ENCODE measurements at places on chromosomes 11 and 22.

GRCh38 chr22:39244496-39245129 lies at the start of gene PDGFB:
Gene PDGFB, minus strand, starts transcription at chr22:39244982. Its CDS starts 1,019 bp downstream, at chr22:39243963.
- DNase-seq = no peak

- DNase-seq = no peak
These were observed 90.7 kb downstream of the ETS1 start for GRCh38 chr11:128496692-128497060.

DNA sequence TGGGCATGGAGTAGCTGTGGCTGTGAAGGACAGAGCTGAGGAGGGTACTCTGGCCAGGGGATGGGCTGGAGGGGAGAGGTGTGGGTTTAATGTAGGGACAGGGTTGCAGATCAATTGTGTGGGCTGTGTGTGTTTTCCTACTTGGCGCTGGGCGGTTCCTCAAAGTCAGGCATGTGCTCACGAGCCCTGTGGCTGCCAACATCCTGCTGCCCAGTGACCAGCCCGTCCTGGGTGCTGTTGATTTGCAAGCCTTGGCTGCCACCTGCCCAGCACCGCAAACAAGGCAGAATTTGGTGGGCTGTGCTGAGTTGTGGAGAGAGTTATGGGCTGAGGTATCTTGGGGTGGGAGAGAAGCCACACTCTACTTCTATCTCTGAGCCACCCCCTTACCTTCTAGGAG lies 69.2 kb downstream of the SCN3B start:
- DNase-seq = no peak

DNA sequence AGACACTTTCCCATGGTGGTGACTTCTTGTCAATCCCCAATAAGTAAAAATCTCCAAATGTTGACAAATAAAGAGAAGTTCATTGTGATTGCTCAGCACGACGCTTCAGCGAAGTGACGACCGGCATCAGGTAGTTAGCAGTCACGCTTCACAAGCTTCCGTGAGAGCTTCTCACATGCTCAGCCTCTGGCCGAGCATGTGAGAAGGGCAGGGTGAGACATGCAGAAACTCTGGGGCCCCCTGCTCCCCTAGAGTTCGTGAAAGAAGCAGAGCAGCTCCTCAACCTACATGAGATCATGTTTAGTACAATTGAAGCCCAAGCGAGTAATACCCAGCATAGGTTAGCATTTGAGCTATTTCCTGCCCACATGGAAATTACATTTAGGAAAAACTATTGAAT lies 4.4 kb upstream of the C11orf16 start:
- DNase-seq = no peak

DNA sequence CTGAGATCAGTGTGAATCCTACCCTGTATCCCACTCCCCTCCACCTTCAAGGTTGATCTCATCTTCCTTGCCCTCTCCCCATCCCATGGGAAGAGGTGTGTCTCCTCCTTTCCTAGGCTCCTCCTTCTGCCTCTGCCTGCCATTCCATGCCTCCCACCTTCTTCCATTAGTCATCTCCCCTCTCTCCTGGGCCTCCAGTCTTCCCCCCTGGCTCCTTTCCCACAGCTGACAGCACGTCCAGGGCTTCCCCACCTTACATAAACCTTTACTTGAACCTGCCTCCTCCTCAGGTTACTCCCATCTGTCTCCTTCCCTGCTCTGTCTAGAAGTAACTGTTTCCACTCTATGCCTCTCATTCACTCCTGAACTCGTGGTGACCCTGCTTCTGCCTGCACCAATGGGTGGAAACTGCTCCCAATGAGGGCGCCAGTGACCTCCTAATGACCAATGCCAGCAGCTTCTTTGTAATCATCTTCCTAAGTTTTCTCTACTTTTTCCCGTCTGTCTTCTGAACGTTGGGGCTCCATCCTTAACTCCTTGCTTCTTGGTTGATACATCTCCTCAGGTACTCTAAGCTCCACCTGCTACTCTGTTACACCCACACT lies 266.9 kb upstream of the NARS2 start:
- no peak for DNase-seq

GRCh38 chr11:30573951-30574350 lies 12.2 kb downstream of the MPPED2 start:
- DNase-seq = no peak

DNA sequence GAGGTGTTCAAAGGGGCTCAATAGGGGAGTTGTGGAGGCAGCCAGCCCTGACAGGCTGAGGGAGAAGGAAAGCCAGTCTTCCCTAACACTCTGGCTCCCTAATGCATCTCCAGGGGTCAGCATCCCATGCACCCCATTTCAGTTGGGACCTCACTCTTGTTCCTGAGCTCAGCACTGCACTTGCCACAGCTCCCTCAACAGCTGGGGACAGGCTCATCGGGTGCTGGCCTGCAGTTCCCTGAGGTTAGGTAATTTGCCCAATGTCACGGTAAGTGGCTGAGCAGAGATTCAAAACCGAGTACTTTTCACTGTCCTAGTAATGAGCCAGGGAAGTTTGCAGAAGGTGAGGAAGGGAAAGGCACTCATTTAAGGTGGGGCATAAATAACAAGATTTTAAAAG lies 20.8 kb downstream of the VSTM5 start:
- no peak for DNase-seq

Data from left lung (tissue), 14 donors.